ENCODE measurements at places on chromosomes 2 and 18.
A peak's percentile ranks its signal among the peaks of the same experiment; 100 is the strongest.

GRCh38 chr18:37561986-37562385 lies 3.6 kb downstream of the CELF4 start:
- no peak for DNase-seq

GRCh38 chr2:40210968-40211353 lies 240.9 kb downstream of the SLC8A1 start:
- no peak for DNase-seq

DNA sequence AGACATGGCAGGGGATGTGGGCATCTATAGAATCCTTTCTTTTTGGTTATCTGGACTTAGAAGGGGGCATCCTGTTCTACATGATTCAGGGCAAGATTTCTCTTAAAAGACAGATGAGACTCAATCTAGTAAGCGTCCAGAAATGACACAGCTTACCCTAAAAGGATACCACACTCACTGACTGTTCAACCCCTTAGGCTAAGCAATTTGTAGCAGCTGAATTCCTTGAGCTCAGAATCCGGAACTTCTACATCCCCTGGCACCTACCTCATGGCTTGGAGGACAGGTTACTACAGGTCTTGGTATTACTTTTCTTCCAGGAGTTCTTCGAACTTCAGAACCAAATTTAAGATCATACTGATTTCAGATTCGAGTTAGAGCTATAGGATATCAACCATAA lies 138.4 kb downstream of the LAMA3 start:
- DNase-seq, result no peak

DNA sequence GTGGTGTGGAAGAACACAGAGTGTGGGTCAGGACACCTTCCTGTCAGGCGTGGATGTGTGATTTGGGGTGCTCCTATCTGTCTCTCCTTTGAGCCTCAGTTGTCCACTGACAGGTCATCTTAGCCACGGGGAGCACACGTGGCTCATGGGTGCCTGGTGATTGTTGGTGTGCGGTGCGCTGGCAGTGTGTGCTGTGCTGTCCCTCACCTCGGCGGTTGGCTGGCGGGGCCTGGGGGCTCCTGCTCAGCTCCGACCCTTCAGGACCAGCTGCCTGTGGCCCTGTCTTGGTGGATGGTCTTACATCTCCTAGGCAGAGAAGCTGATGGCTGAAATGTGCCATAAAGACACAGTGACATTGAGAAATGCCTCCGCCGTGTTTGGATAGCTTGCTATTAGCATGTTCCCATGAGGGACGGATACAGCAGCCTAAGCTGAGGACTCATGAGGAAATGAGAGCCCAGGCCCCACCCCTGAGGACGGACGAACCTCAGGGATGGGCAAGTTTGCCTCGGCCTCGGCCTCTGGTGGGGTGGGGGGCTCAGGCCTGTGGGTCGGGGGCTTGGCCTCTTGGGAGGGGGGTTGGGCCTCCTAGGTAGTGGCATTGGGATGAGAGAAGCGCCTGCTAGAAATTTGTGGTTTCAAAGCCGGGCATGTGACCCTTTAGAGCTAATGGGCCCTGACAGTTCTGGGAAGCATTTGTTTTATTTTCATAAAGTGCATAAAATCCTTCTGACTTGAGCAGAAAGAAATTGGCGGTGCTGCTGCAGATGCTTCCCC lies 20.3 kb upstream of the ASB1 start:
- no peak for DNase-seq

DNA sequence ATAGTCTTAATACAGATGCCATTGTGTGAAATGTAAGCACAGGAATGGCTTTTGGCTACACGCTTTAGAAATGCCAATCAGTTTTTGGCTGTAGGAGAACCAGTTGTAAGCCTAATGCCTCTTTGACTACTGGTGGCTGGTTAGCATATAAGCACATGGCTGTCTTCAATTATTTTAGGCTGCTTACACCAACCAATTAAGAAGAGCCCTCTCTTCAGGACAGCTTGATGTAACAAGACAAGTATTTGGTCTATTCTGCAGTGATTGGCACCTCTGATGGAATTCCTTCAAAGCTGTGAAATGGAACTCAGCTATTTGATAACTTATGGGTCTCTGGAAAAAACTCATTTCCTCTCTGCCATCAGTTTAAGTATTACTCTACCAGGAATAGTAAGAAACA lies 680.1 kb upstream of the FSHR start:
- DNase-seq, result no peak

GRCh38 chr2:9753665-9754531 lies 89.4 kb upstream of the TAF1B start:
- peak; percentile 84 for DNase-seq

DNA sequence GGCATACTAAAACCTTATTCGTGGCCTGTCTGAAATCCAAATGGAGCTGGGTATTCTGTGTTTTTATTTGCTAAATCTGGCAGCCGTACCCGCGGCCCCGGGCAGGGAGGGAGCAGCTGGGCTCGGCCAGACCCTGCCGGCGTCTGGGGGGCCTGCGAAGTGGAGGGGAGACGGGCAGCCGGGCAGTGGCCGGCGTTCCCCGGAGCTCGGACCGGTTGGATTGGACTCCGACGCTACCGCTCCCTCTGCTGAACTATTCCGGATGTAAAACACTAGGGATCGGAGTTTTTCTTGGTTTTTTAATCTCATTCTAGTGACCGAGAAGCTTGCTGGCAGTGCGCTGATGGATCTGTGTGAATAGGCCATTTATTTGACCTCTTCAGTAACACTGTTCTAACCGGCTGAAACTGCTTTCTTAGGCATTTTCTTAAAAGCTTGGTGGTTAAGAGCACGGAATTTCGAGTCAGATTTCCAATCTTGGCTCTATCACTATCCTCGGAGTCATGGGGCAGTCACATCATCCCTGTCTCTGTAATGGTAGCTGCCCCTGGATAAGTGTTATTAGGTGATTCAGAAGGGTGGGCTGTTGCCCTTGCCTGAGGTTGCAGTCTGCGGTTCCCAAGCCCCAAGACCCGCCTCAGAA lies 694 bp downstream of the UNC50 start:
- no peak for DNase-seq

GRCh38 chr2:143732076-143732475 lies 602.9 kb downstream of the ARHGAP15 start:
- DNase-seq, result no peak

GRCh38 chr2:106127282-106127771 lies 66.8 kb downstream of the UXS1 start:
- no peak for DNase-seq

DNA sequence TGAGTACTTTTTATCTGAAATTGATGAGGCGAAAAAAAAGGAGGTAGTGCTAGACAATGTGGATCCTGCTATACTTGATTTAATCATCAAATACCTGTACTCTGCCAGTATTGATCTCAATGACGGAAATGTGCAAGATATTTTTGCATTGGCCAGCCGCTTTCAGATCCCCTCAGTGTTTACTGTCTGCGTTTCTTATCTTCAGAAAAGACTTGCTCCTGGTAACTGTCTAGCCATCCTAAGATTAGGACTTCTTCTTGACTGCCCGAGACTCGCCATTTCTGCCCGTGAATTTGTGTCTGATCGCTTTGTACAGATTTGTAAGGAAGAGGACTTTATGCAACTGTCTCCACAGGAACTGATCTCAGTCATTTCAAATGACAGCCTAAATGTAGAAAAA lies 453 bp downstream of the KLHL41 start:
- no peak for DNase-seq

DNA sequence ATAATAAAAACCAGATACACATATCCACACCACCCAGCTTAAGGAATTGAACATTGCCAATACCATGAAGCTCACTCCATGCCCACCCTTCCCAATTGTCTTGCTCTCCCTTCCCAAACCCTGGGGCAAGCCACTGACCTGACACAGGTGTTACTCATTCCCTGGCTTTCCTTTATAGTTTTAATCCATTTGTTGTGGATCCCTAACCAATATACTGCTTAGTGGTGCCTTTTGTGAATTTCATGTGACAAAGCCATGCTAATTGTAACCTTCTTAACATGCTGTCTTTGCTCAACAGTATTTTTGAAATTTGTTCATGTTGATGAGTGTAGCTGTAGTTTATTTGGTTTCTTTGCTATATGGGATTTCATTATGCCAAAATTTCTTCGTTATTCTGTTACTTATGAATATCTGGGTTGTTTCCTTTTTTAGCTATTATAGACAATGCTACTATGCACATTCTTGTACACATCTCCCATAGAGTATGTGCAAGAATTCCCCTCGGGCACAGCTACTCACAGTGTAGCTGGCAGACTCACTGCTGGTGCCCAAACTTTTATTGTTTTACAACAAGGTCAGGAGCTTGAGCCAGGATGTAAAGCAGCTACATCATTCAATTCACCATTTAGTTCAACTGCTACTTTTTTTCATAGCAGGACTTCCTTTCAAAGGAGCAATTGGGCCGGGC lies 90.8 kb upstream of the ATL2 start:
- no peak for DNase-seq

DNA sequence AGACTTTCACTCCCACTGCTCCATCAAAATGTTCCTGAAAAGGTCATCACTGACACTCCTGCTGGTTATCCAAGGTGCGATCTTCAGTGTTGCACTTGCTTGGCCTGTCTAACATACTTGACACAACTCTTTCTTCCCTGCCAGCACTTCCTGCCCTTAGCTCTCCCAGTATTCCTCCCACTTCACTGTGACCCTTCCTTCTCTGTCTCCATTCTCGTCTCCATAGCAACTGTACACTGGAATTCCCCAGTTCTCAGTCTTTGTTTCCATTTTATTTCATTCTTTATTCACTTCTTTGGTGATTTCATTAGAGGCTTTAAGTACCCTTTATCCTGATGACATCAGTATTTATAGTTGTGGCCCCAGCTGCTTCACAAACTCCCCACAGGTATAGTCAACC lies 333.0 kb downstream of the IRS1 start:
- DNase-seq, result no peak

GRCh38 chr18:56322406-56322805 lies 316.0 kb downstream of the TXNL1 start:
- DNase-seq, result no peak

- DNase-seq, result no peak
These were observed 156.7 kb upstream of the HDAC4 start for GRCh38 chr2:239557516-239557915.

GRCh38 chr18:45329316-45329715 lies 286.0 kb upstream of the SLC14A2 start:
- DNase-seq, result no peak

GRCh38 chr2:177733-178132 lies 86.1 kb downstream of the SH3YL1 start:
- DNase-seq, result no peak

DNA sequence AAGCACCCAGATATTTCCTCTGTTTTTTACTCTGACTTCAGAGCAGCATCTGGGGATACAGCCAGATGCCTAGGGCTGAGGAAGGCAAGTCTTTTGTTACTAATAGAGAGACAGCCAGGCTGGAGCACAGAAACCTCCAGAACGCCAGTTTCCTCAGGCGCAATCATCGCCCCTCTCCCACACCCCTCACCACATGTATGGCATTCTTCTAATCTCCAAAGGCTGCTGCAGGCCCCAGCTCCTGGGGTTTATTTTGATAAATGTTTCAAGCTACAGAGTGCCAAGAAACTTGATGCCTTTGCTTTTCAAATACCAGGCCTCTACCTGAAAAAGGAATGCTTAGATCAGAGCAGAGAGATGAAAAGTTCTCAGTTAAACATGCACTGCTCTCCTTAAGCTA lies 283.6 kb downstream of the RBM43 start:
- DNase-seq, result no peak

GRCh38 chr2:217890445-217890844 lies 112.3 kb downstream of the TNS1 start:
- no peak for DNase-seq

DNA sequence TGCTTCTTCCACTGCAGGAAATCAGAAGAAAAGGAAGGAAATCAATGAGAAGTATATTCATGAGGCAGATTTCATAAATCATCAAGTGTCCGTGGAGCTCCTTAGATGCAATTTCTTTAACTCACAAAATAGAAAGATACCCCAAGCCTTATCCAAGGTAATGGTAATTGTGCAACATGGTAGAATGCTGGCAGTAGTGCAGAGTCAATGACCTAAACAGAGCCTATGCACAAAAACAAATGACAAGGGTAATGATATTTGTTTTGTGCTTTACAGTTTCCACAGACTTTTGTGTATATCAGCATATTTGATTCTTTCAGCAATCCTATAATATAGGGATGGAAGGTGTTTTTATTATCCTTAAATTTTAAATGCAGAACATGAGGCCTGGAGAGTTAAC lies 102.7 kb downstream of the SETBP1 start:
- no peak for DNase-seq

GRCh38 chr18:77201506-77201905 lies 48.1 kb upstream of the GALR1 start:
- DNase-seq, result no peak

DNA sequence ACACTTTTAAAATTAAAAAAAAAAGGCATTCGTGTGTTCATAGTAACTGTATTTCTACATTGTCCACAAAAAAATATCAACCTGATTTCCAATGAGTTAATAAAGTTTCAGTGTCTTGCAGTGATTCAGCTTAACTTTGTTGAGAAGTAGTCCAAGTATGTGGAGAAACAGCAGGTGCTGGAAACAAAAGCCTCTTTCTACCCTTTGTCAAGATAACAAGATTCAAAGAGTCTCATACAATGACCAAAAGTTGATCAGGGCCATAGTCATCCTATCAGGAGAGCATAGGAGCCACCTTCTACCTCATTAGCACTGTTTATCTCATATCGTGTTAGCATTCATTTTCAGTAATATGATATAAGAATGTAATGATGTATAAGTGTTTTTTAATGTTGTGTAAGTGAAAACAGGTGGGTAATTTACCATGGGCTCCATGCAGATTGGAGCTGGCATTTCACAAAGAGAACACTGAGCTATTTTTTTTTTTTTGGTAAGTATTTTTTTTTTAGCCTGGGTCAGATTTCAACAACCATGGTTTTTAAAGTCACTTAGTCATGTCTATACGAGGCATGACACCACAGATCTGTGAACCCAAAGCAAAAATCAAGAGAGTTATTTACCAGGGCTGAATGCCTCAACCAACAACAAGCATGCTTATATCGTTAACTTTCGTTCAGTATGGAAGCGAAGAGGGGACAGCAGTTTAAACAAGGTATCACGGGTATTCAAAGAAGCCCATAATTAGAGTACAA lies 165.0 kb upstream of the ZNF521 start:
- no peak for DNase-seq

DNA sequence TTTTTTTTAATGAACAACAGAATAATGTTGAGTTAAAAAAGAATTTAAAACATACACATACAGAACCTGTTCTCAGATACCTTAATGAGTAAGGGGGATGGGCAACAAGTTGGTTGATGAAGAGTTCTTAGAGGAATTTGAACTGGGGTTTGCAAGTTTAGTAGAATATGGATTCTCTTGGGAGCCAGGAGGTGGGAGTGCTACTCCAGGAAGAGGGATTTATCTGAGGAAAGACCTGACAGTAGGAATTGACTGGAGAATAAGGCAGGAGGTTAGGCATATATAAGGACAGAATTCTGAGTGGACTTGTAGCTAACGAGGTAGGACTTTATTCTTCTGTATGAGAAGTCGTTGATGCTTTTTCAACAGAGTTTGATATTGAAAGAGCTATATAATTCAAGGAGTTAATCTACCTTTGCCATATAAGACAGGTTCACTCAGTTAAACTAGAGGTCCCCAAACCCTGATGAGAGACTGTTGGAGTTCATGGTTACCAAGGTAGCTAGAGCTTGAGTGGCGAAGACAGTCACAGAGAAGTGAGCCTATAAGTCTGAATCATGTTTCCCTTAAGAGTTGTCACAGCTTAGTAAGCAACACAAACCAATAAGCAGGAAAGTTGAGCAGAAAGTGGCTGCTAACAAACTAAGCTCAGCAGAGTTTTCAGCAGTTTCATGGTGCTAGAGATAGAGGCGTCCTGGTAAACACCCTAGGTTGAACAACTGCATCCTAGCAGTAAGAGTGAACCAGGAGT lies 88.2 kb downstream of the NCOA1 start:
- DNase-seq, result no peak

All from activated CD8-positive, alpha-beta memory T cell treated with anti-CD3 and anti-CD28 coated beads, Interleukin-2, amount 50 U/mL, for 48 hours (primary cell).